ENCODE measurements at places on chromosomes 12 and 14. TPM values are rescaled to one million over a fixed set of nuclear protein-coding genes. Genes with fewer than 3 reads are reported as not detected.
A peak's percentile ranks its signal among the peaks of the same experiment; 100 is the strongest.

DNA sequence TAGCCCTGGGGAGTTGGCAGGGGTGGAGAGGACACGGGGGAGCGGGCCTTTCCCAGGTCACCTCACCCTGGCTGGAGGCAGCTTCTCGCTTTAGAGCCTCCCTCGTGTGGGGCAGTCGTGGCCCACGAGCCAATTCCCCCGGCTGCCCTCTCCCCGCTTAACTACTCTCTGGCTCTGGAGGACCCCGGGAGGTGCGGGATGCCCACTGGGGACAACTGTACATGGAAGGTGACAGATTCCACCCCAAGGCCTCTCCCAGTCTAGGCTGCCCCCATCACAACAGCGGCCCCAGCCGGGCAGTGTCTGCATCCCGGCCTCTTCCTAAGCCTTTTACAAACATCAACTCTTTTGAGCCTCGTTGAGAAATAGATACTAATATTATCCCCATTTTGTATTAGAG is 78.1 kb downstream of the KIF26A start:
- no peak overlapping the region for H3K4me3 ChIP-seq
- H3K4me1 ChIP-seq: no peaks in the 10 kb centered on the region
- DNase-seq: no peak
- no peaks in the 10 kb centered on the region for H3K36me3 ChIP-seq

The ACOT6 gene
- not detected for total RNA-seq

GRCh38 chr14:74238974-74239847 is at the start of gene VSX2:
Gene VSX2, plus strand, starts transcription at chr14:74239449. Its CDS starts 113 bp downstream, at chr14:74239562.
- no peaks in the 10 kb centered on the region for H3K4me1 ChIP-seq
- DNase-seq: peak; percentile 63
- no peaks in the 10 kb centered on the region for H3K36me3 ChIP-seq
- H3K27ac ChIP-seq: no peak within 1 kb of the TSS
- H3K27me3 ChIP-seq: peaks cover 80% of the 10 kb centered on the region

DNA sequence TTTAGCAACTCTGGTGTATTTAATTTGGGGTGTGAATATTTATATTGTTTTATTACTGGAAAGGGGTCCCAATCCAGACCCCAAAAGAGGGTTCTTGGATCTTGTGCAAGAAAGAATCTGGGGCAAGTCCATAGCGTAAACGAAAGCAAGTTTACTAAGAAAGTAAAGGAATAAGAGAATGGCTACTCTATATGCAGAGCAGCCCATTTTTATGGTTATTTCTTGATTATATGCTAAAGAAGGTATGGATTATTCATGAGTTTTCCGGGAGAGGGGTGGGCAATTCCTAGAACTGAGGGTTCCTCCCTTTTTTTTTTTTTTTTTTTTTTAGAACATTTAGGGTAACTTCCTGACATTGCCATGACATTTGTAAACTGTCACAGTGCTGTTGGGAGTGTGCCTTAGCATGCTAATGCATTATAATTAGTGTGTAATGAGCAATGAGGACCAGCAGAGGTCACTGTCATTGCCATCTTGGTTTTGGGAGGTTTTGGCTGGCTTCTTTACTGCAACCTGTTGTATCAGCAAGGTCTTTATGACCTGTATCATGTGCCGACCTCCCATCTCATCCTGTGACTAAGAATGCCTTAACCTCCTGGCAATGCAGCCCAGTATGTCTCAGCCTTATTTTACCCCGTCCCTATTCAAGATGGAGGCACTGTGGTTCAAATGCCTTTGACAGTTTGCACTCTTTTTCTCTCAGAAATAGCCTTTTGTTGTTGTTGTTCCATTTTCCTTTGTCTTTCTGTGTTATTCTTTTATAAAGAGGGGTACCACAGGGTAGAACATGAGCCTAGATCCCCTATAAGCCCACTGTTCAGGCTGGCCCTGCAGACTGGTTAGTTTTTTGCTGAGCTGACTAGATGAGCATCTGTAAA is 75.5 kb upstream of the DCD start:
- H3K27me3 ChIP-seq: no peaks in the 10 kb centered on the region
- H3K4me3 ChIP-seq: no peak overlapping the region
- no peak overlapping the region for H3K27ac ChIP-seq
- DNase-seq: no peak
- no peaks in the 10 kb centered on the region for H3K4me1 ChIP-seq
- no peaks in the 10 kb centered on the region for H3K36me3 ChIP-seq

DNA sequence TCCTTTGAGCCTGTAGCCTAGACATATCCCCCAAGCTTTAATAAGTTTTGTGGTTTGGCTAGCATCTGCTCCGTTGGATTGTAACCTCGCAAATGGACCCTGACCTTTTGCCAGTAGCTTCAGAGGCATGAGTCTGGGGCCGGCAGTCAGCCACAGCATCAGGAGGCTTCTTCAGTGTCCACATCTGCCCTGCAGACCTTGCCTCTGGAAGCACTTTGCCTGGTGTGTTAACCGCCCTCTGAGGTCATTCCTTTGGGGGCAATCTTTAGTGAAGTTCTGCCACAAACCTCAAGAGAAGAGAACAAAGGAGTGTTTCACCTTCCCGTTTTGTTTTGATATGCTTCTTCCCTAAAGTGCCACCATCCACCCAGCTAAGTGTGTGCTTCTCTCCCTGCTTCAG is 71.4 kb downstream of the GNS start:
- H3K27ac ChIP-seq: no peak overlapping the region
- H3K36me3 ChIP-seq: peaks cover 2% of the 10 kb centered on the region
- H3K4me3 ChIP-seq: no peak overlapping the region
- H3K27me3 ChIP-seq: no peaks in the 10 kb centered on the region

The CCDC60 gene
- total RNA-seq: not detected

- no peaks in the 10 kb centered on the region for H3K27me3 ChIP-seq
- no peaks in the 10 kb centered on the region for H3K4me1 ChIP-seq
- DNase-seq: no peak
- H3K27ac ChIP-seq: no peak overlapping the region
Observed at GRCh38 chr12:43992856-43993255, 157.0 kb downstream of the TMEM117 start.

- peak; percentile 83 for DNase-seq
- H3K4me1 ChIP-seq: peaks cover 34% of the 10 kb centered on the region
- H3K27ac ChIP-seq: no peak within 1 kb of the TSS
- H3K4me3 ChIP-seq: peak within 1 kb of the TSS; percentile 73
- no peaks in the 10 kb centered on the region for H3K36me3 ChIP-seq
- H3K27me3 ChIP-seq: no peaks in the 10 kb centered on the region
Observed at GRCh38 chr12:51391283-51392123, at the start of gene GALNT6. Gene GALNT6, minus strand, starts transcription at chr12:51391406. Its CDS starts 11,625 bp downstream, at chr12:51379781.

The SSPN gene
- total RNA-seq: 9.8 TPM

The SPIC gene
- total RNA-seq: not detected

The DTD2 gene
- total RNA-seq: 46.0 TPM

DNA sequence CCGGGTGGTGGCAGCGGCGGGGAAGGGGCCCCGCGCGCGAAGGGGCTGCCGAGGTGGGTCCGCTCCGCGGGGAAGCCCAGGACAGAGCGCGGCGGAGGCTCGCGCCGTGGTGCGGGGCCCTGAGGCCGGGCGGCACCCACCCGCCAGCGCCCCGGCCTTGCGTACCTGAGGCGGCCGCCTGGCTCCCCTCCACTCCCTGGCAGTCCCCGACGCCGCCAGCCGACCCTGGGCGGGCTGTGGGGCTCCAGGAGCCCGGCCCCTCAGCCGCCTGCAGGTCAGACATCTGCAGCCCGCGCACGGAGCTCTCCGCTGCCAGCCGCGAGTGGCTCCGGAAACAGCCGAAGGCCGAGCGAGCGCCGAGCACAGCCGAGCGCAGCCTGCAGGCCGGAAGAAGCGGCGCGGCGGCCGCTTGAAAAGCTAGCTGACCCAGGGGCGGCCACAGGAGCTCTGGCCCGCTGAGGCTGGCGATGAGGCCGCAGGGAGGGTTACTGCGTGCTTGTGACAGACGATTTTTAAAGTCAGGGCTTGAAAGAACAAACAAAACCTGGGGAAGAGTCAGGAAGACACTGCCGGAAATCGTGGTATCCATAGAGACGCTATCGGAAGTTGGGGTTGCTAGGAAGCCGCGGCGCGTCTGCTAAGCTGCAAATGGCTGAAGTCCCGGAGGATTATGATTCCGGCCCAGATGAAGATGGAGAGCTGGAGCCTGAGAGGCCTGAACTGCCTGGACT is at the start of the genes SAMD15 and TMED8:
Gene SAMD15 (plus strand): TSS at position 609 of the 731 bp plus-strand sequence. CDS start 40 bp downstream, at position 649.
Gene TMED8 (minus strand): TSS at position 324 of the 731 bp plus-strand sequence. CDS start 41 bp downstream, at position 283.
- H3K4me1 ChIP-seq: peaks cover 23% of the 10 kb centered on the region
- no peaks in the 10 kb centered on the region for H3K27me3 ChIP-seq
- peak; percentile 98 for DNase-seq
- no peaks in the 10 kb centered on the region for H3K36me3 ChIP-seq
- H3K27ac ChIP-seq: peak within 1 kb of the TSS; percentile 83

DNA sequence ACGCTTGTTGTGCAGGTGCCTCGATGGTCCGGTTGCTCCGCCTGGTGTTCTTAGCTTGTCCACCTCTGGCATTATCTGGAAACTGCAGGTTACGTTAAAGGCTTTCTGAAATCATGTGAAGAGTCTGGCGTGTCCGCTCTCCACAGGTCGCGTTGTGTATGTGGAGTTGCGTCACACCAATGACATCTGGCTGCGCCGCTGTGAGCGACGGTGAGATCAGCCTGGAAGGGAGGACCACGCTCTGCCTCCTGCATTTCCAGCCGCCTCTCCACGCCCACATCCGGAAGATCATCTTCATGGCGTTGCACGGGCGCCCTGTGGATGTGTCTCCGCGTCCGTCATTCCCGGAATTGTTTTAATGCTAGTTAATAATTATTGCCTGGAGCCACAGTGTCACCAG is 50.6 kb upstream of the GALNT9 start:
- H3K4me1 ChIP-seq: no peaks in the 10 kb centered on the region
- no peak overlapping the region for H3K4me3 ChIP-seq
- H3K27ac ChIP-seq: no peak overlapping the region

DNA sequence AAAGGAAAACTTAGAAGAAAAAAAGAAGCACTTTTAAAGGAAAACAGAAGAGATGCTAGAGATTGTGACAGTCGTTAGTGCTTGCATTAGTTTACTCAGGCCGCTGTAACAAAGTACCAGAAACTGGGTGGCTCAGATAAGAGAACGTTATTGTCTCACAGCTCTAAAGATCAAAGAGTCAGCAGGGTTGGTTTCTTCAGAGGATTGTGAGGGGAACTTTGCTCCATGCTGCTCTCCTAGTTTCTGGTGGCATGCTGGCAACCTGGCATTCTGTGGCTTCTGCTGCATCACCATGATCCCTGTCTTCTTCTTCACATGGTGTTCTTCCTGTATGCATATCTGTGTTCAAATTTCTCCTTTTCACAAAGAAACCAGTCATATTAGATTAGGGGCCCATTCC is 119.4 kb upstream of the PLEKHA5 start:
- no peak overlapping the region for H3K4me3 ChIP-seq
- no peaks in the 10 kb centered on the region for H3K4me1 ChIP-seq
- no peak for DNase-seq
- H3K27ac ChIP-seq: no peak overlapping the region
- no peaks in the 10 kb centered on the region for H3K36me3 ChIP-seq
- H3K27me3 ChIP-seq: no peaks in the 10 kb centered on the region
